ENCODE measurements at places on chromosomes 5 and 9.
A peak's percentile ranks its signal among the peaks of the same experiment; 100 is the strongest.

DNA sequence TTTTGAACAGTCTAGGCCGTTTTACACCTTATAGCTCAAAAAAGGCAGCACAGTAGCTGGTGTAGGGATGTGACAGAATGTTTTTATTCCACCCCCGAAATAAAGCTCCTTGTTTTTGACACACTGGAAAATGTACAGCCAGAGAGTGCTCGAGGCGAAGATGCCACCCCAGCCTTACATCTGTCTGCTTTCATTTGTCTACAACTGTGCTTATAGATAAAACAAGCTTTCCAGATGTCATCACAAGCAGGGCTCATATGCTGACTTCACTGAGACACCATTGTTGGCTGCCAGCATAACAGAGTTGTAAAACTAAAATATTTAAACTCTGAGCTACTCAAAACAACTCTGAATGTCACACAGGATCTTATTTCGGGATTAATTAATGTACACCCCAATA, 386.3 kb downstream of the BNC2 start:
- DNase-seq = no peak

DNA sequence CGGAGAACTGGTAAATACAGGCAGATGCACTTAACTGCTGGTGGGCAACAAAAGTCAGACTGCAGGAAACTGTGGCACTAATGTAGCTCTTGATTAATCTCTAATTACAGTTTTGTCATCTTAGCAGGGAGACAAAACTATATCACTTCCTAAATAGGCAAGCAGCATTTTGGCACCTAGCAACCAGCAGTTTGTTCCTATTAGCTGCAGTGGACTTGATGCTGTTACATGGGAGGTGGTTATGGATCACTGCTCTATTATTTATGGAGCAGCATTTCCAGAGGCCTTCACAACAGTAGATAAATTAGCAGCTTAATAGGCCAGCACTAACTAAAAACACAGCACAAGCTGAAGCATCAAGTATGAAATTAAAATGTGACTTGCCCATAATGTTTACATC, 518.3 kb upstream of the ITGA1 start:
- DNase-seq = no peak

- DNase-seq = no peak
Observed at GRCh38 chr5:161847447-161847846, 473 bp upstream of the GABRA1 start.

DNA sequence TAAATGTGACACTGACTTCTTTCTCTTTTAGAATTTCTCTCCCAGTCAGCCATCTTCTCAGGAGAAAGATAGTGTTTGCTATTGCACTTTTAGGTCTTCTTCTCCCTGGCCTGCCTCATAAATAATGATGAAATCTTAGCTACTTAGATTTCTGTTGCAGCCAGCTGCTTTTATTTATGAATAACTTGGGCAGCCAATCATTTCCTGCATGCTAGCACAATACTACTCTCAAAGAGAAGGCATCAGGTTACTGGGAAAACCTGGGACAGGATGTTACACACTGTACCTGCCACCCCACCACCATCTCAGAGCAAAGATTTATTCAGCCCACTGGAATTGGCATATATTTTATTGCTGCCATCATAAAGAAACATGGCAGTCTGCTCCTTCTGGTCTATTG, 266.6 kb downstream of the PRELID2 start:
- DNase-seq = no peak

- DNase-seq = no peak
Observed at GRCh38 chr5:136890431-136891148, 525.2 kb upstream of the TRPC7 start.

GRCh38 chr5:103602438-103602837, 39.8 kb upstream of the NUDT12 start:
- DNase-seq = no peak

DNA sequence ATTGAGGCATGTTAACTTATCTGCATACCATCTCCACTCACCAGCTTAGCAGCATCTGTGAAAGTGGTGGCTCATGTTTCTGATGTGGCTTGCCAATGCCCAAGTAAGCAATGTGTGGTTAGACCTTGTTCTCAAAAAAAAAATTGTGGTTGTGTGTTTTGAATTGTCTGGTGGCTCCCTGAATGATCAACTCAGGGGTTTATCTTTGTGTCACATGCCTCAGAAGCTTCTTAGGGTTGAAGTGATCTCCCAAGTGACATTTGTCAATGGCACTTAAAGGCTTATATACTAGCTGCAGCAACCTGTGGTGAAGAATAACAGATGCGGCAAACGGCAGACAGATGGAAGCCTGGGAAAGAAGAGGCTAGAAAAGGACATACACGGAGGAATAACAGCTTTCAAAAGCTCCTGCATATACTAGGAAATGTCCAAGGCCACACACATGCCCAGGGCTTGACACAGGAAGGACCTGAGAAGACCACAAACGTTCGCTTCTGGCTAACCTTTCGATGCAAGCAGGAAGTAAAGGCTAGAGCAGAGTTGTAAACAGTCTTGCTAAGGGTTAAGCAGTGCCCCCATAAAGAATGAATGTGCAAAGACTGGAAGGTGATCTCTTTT, 42.2 kb upstream of the FSD1L start:
- peak; percentile 12 for DNase-seq

DNA sequence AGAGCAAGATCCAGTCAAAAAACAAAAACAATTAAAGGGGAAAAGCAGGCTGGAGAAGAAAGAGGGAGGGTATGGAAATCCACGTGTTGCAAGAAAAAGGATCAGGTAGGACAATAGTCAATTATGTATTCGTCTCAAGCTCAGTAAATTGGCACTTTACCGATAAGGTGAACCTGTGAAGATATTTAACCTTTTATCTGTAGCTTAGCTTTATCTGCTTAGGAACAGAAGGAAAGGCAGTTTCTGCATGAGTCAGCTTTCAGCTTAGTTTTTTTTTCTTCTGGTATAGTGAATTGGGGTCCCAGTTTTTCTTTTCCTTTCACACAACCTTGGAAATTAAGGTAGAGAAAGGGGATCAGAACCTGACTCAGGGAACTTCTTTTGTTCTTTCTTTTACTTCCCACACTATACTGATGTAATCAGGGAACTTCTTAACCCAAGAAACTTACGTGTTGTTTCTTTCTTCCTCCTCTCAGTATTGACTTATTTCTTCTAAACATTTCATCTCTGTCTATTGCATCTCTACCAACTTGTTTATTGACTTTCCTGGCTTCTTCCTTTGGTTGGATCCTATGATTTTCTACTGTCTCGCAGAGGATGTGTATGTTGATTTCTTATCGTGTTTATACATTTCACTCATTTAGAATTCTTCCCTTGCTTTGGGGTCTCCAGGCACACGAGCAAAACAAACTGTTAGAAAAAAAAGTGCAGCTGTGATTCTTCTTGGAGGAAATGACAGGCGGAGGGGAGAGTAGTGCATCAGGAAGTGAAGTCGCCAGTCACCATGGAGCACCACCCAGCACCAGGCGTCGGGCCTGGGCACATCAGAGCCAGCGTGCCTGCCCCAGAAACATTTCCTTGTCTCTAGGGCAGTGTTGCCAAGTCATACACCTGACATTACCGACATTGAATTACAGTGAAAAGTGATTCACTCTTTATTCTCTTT, 123.0 kb upstream of the LHFPL2 start:
- DNase-seq = no peak

- no peak for DNase-seq
Observed at GRCh38 chr5:172188893-172189692, 1.1 kb upstream of the STK10 start.

GRCh38 chr9:34793428-34793827, 83.5 kb upstream of the CCL21 start:
- DNase-seq = no peak

- DNase-seq = no peak
Observed at GRCh38 chr5:172795318-172795977, 24.5 kb upstream of the DUSP1 start.

GRCh38 chr9:99782962-99783718, 38.5 kb upstream of the NR4A3 start:
- no peak for DNase-seq

DNA sequence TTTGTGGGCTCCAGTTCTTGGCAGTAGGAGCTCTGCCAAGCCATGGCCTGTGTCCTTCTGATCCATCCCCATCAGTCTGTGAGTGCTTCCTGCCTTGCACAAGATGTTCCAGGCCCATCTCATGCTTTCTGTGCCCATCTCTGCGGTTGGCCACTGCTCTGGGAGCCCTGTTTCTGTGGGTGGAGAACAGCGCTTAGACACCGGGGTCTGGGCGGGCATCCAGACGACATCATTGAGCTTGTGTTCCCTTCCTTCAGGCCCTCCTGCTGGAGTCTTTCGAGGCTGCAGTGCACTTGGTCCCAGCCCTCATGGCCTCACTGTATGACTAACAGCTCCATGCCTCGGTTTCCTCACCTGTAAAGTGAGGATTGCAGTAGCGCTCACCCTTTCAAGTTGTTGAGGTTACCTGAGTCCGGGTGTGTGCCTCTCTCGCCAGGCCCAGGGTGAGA, 14.9 kb upstream of the CARD19 start:
- DNase-seq = no peak

DNA sequence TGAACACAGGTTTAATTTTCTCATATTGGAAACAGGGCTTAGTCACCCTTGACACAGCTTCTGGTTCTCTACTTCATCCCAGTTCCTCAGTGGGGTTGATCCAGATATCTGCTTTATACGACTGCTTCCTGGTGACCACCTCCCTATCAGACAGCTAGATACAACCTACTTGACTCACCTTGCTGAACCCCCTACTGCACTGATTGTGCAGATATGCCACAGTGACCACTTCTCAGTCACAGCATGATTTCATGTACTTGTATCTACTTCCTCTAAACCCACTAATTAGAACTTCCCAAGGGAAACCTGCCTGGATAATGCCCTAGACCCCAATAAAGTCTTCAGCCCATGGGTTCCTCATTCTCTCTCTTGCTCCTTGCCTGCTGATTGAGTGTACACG, 18.4 kb upstream of the RFK start:
- DNase-seq = no peak

DNA sequence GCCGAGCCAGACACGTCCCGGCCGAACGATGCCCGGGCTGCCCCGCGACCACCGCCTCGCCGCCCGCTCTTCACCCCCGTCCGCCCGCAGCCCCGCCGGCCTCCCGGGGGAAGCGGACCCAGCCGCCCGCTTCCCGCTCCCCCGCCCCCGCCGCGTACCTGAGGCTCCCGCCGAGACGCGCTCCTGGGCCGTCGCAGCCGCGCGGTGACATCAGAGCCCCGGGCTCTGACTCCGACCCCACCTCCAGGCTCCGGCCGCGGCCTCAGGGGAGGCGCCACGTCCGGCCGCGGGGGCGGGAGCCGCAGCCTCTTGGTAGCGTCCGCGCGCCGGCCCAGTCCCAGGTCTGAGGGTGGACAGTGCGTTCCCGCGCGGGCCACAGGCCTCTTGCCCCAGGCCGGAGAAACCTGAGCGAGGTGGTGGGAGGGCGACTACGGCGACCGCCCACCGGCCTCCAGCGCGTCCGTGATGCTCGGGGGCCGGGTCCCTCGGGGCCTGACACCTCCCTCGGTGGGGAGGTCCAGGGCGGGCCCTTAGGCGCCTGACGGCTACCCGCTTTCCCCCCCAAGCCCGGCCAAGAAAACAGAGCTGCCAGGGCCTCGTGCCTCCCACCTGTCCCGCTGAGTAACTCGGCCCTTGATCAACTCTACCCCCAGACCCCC, at the start of gene SHROOM1:
TSS of gene SHROOM1 (minus strand) at position 212 of the 659 bp plus-strand sequence. CDS start 4,507 bp downstream, outside the sequence.
- no peak for DNase-seq

DNA sequence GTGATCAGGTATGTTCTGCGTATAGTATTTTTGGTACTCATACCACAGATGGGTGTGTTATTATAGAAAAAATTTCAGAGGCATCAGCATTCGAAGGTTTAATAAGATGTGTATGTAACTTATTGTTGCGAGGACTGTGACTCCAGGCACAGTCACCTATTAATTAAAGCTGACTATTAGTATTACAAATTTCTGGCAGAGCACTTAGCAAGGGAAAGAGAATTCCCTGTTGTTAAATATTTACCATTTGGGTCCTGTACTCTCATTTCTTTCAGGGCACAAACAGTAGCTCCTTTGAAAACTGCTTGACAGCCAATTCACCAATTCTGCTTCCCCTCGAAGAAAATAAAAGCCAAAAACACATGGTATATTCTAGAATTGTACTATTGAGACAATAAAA, 653.8 kb downstream of the ELAVL2 start:
- DNase-seq = no peak

DNA sequence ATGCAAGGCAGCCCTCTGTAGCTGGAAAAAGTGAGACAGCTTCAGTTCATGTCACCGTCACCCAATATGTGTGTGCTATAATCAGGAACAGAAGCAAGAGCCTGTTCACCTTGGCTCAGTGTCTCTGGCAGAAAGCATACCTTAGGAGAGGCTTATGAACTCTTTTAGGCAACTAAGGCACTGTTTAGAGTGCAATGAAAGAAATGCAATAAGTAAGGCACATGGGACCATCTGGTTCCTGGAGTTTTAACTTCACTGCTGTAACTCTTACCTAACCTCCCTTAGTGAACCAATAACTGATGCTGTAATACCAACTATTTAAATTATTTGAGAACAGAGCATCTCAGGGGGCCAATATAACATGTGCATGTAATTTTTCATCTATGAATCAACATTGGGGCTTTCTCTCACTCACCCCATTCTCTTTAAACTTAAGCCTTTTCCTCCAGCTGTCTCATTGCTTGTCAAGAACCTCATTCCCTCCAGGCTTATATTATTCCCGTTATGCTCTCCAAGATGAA, 32.4 kb downstream of the C9 start:
- DNase-seq = no peak

DNA sequence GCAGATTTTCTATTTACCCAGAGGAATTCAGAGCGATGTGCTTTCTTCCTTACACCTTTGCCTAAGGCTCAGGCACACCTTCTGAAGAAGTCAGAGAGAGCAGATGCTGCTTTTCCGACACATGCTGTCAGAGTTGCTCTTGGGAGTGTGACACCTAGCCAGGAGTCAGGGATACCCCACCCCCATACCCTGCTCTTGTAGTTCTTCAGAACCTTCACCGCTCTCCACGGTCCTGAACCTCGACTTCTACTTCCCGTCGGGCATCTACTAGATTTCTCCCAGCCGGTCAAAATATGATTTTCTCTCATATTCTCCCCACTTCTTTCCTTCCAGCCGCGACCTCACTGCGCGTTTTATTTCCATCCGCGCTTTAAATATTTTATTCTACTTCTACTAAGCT, 1.7 kb downstream of the GRIN3A start:
- no peak for DNase-seq

GRCh38 chr5:57586649-57587048, 104.0 kb upstream of the ACTBL2 start:
- no peak for DNase-seq

- DNase-seq = no peak
Observed at GRCh38 chr9:107727086-107727780, 237.7 kb upstream of the KLF4 start.

DNA sequence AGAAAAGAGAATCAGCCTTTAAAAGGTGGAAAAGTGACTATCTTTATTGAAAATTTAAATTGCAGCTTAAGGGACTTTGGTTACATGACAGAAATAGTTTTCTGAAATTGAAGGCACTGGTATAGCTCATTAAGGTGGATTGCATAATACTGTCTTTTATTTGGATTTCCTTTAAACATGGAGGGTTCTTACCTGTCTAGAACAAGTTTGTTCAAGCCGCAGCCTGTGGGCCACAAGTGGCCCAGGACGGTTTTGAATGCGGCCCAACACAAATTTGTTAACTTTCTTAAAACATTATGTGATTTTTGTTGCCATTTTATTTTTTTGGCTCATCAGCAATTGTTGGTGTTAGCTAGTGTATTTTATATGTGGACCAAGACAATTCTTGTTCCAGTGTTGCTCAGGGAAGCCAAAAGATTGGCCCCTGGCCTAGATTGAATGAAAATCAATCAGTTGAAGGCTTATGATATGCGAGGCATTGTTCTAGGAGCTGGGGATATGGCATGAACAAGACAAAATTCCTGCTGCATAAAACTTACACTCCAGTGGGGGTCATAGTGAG, 18.0 kb downstream of the NNT start:
- DNase-seq = no peak
